Right ventricle myocardium superior (tissue), 1 donor: ENCODE measurements at places on chromosomes 4 and X. TPM values are rescaled to one million over a fixed set of nuclear protein-coding genes. Genes with fewer than 3 reads are reported as not detected.

DNA sequence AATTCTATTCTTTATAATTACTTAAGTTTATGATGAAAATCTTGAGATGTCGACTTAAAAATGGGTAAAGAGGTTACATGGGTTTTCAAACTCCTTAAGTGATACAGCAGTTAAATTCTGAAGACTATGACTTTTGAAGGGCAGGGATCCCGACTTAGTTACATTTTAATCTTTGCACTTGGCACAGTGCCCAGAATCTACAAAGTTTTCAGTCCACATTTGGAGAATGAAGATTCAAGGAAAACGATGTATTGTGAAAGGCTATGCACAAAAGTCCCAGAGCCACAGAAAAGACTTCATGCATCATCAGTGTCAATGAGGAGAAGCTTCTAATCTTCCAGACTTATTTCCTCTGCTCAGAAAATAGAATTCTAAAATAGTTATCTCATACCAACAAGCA, 36.3 kb upstream of the GRPR start:
- no peak for DNase-seq

DNA sequence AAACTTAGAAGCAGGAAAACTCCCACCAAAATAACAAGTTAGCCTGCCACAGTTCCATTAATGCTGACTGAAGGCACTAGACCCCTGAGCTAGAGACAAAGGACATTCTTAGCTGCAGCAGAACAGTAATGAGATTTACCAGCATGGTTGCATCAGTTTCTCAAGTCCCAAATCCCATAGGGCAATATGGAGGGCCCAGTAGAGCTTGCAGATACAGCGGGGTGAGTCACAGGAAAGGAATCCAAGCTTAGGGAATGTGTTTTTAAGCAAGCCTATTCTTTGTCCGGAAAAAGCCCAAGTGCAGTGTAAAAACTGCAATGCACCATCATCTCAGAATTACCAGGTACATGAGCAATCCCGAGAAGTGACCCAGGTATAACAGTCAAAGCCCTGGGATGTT, 51.3 kb upstream of the EXOC1L start:
- DNase-seq, result no peak

DNA sequence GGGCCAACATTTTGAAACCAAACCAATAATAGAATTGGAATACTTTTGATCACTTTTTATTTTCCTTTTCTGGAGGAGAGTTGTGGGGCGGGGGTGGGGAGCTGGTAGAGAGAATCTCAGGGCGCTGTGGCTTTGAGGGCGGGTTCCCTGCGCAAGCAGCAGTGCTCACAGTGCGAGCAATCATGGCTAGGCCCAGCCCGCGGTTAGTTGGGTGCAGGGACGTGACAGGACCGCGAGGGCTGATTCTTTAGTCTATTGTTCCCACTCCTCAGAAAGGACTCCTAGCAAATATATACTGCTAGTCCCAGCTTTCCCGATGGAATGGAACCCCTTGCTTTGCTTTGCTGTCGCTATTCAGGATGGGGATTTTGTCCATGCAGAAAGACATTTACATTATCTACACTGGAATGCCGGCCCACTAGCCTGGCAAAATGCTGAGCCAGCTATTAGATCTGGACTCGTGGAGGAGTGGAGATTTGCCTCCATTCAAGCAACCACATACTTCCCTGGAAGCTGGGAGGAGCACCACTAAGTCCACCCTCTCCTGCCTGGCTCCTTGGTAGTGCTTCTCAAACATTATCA, 23.9 kb upstream of the APLN start:
- no peak for DNase-seq

DNA sequence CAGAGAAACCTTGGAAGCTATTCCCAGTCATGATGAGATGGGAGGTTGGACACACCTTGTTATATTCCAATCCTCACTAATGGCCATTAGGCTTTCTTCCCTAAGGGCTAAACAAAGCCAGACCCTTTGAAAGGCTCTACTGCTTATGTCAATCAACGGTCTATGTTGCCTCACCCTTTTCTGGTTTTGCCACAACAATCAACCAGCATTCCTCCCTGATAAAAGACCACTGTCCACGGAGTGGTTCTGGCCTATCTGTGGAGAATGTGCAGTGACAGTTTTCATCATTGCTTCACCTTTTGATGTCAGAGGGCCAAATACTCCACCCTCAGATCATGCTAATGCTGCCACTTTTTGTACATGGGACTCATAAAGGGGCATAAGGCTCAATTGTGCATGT, 913.4 kb downstream of the RPA4 start:
- no peak for DNase-seq

- DNase-seq, result peak; percentile 41
Measured at GRCh38 chr4:76897536-76898384, at the start of gene SOWAHB. Gene SOWAHB (minus strand): TSS chr4:76898144. CDS start chr4:76897849, 295 bp downstream.

The SHOX gene
- total RNA-seq, result not detected

- no peak for DNase-seq
Measured at GRCh38 chr4:145207934-145208333, 27.5 kb upstream of the OTUD4 start.

DNA sequence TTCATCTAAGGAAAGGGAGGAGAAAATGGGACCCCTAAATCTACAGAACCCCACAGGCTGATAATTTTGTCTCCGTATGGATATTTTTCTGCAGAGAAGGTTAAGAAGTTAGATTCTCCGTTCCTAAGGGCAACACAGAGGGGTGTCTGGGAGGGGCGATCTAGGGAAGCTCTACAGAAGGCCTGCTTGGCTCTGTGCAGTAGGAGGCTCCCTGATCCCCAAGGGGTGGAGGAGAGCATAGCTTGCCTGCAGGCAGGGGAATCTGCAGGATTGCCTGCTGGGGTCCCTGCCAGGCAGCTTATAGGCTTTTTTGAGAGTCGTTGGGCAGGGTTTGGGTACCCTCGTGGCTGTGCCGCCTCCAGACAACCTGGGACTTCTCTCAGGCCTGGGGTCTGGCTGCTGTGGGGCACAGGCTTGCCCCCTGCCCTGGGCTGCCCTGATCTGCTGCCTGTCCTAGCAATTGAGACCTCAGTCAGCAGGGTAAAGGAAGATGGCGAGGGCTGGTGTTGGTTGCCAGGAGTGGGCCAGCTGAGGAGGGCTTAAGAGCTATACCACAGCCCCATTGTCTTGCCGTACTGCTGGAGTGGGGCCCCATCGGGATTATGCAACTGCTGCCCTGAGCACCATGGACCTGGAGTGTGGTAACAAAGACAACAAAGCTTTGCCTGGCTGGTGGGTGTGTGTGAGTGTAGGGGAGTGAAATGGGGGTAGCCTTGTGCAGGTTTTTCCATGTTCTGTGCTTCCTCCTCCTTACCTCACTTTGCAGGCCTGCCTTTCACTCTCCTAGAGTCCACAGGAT, 74.1 kb downstream of the EFNB1 start:
- DNase-seq, result no peak

DNA sequence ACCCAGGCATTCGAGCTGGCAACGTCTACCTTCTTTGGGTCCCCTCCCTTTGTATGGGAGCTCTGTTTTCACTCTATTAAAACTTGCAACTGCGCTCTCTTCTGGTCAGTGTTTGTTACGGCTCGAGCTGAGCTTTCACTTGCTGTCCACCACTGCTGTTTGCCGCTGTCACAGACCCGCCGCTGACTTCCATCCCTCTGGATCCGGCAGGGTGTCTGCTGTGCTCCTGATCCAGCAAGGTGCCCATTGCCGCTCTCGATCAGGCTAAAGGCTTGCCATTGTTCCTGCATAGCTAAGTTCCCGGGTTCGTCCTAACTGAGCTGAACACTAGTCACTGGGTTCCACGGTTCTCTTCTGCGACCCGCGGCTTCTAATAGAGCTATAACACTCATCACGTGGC, 183.5 kb upstream of the GALNTL6 start:
- DNase-seq, result no peak

The AADAT gene
- total RNA-seq, result 1.6 TPM

The MAGEE2 gene
- total RNA-seq, result not detected

- DNase-seq, result no peak
Measured at GRCh38 chr4:24529555-24529954, 54.8 kb downstream of the DHX15 start.

The UGT2A3 gene
- total RNA-seq, result not detected

The GLUD2 gene
- 1.4 TPM for total RNA-seq

DNA sequence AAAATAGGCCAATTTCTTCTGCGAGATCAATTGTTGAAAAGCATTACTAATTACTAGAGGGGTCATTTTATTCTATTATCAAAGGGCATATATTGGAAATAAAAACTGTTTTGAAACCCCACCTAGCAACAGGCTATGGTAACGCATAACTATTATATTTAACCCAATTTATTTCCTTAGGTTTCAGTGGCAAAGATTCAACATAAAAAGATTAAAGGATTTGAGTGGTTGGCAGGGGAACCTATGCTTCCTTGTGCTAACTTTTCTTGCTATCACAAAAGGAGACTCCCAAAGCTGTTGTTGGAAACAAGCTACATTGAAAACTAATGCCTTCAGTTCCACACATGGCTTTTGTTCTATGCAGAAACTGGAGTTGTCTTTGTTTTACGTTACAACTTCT, 166.9 kb upstream of the KLF3 start:
- no peak for DNase-seq

DNA sequence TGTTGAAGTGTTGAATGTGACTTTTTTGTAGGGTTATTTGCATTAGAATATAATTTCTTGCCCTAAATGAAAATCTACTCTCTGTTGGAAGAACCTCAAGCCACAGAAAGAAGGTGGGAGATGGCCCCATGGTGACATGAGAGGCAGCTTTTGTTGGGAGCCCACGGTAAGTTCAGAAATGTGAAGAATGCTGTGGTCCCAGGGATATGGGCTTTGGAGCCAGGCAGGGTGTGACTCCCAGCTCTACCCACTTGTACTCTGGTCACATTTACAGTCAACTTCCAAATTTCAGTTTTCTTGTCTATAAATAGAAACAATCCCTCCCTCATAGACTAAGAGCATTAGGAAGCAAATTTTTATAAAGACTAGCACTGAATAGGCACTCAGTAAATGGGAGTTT, 177.8 kb downstream of the RAB28 start:
- DNase-seq, result no peak

DNA sequence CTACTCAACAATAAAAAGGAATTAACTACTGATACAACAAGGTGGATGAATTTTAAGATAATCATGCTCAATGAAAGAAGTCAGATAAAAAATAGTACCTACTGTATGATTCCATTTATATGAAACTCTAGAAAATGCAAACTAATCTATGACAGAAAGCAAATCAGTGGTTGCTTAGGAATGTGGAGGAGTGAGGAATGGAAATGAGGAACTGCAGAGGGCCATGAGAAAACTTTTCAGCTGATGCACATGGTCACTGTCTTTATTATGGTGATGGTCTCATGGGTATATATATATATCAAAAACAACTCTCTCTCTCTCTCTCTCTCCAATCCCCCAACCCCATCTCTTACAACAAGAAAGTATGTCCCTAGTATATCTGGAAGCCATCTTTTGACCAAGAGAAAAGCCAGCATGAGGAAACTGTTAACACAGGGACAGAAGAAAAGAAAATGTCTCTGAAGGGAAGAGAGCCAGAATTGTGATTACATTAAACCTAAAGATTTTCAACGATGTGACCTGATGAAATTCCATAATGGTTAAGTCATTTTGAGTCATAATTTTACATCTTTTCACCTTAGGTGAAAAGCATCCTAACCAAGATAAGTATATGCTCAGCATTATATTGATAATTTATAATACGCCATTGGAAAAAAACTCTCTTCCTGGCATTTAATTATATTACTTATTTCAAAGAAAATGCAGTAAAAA, 8.5 kb upstream of the NFKB1 start:
- DNase-seq, result no peak

GRCh38 chr4:168886351-168886750, 123.7 kb downstream of the CBR4 start:
- DNase-seq, result no peak

The EDA gene
- total RNA-seq, result 11.1 TPM

GRCh38 chrX:110178179-110178865, 139.6 kb downstream of the AMMECR1 start:
- DNase-seq, result no peak

DNA sequence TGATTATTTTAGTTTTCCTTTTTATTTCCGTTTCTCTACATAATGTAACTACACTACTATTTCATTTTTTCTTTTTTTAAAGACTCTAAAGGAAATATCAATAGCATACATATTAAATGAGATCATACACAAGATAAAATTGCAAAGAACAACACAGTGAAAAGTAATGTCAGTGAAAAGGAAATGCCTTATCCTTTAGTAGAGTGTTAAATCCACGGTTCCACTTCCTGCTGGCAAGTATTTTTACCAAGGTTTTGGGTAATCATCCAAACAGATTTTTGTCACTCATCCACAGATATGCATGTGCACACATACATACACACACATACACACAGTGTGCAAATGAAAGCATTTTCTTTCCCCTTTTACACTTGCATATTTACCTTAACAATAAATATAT, 548.9 kb downstream of the PPP4R3C start:
- no peak for DNase-seq

GRCh38 chr4:133147921-133148689, 989 bp upstream of the PCDH10 start:
- no peak for DNase-seq

DNA sequence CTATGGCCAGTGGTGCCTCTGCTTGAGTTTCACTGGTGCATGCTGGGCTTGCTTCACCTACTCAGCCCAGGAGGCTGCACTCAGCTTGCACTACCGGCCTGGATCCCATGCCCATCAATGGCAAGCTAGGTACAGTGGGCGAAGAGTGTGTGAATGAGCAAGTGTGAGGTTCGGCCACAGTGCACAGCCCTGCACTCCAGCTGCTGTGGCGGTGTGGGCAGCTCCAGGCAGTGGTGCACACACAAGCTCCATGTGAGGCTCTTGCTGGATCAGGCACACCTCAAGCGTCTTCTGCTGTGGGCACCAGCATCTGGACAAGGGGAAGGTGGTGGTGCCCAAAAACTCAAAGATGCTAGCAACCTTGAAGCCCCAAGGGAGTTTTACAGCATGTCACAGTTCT, 820.9 kb upstream of the LCORL start:
- DNase-seq, result no peak

DNA sequence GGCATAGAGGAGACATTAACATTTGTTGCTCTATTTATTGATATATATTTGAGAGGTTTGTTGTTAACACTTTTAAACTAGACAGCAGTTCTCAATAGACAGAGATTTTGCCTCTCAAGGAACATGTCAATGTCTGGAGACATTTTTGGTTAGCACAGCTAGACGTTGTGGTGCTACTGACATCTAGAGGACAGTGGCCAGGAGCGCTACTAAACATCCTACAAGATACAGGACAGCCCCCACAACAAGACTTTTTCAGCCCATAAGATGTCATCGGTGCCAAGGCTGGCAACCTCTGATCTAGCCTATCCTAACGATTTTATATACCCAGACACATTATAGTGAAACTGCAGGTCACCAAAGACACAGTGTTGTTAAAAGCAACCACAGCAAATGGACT, 18.4 kb upstream of the CTSO start:
- no peak for DNase-seq

- no peak for DNase-seq
Measured at GRCh38 chrX:118520216-118521206, 24.9 kb downstream of the DOCK11 start.

GRCh38 chr4:183540410-183541009, 35.7 kb downstream of the ING2 start:
- no peak for DNase-seq
